ENCODE measurements at places on chromosomes 12 and 14.

- no peak for DNase-seq
Measured at GRCh38 chr14:36315159-36315853, 5.1 kb downstream of the MBIP start.

- DNase-seq: no peak
Measured at GRCh38 chr12:74889073-74889472, 320.6 kb downstream of the KCNC2 start.

DNA sequence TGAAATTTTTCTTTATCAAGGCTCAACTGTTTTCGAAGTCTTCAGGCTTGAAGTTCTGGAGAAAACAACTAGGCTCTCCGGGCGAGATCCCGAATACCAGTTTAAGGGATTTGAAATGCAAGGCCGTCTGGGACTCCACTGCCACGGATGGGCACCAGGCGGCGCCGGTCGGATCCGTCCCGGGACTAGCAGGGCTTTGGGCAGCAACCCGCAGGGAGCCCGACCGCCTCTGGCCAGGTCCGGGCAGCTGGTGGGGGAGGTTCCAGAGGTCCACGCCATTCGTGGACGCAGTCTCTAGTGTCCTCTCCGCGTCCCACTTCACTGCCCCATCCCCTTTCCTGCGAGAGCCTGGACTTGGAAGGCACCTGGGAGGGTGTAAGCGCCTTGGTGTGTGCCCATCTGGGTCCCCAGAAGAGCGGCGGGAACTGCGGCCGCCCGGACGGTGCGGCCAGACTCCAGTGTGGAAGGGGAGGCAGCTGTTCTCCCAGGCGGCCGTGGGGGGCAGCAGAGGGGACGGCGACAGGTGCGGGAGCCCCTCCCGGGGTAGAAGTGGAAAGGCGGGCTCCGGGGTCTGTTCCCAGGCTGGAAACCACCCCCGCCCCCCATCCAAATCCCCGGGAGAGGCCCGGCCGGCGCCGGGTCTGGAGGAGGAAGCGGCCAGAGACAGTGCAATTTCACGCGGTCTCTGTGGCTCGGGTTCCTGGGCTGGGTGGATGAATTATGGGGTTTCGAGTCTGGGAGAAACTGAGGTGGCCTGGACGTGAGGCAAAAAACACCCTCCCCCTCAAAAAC, 838 bp upstream of the ERBB3 start:
- peak; percentile 44 for DNase-seq

DNA sequence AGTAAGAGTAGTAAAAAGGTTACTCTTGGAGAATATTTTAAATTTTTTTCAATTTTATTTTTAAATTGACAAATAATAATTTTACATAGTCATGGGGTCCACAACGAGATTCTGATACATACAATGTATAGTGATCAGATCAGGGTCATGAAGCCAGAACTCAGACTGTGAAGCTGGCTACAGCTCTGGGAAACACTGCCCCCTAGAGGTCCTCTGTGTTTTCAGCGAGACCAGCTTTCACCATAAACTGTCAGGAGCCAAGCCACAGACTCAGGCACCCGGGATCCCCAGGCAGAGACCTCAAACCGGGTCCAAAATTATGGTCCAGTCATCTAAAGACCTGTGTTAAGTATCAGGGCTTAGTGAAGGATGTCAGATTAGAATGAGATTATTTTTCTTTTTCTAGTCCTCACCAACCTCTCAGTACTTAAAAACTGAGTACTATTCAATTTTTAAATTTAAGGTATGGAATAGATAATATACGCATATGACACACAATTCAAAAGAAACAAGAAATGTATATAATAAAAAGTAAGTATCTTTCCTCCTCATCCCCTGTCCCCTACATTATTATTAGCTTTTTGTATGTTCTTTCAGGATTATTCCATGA, 397.1 kb downstream of the MDGA2 start:
- DNase-seq: no peak

GRCh38 chr12:15589328-15590032, 199.7 kb downstream of the EPS8 start:
- no peak for DNase-seq

GRCh38 chr12:56468216-56469006, at the start of gene SPRYD4:
TSS of gene SPRYD4 (plus strand) at chr12:56468578. CDS start at chr12:56468592, 14 bp downstream.
- DNase-seq: peak; percentile 75

GRCh38 chr14:36208690-36209278, 32.3 kb upstream of the PTCSC3 start:
- no peak for DNase-seq

GRCh38 chr12:25322351-25322750, 71.6 kb upstream of the KRAS start:
- no peak for DNase-seq

DNA sequence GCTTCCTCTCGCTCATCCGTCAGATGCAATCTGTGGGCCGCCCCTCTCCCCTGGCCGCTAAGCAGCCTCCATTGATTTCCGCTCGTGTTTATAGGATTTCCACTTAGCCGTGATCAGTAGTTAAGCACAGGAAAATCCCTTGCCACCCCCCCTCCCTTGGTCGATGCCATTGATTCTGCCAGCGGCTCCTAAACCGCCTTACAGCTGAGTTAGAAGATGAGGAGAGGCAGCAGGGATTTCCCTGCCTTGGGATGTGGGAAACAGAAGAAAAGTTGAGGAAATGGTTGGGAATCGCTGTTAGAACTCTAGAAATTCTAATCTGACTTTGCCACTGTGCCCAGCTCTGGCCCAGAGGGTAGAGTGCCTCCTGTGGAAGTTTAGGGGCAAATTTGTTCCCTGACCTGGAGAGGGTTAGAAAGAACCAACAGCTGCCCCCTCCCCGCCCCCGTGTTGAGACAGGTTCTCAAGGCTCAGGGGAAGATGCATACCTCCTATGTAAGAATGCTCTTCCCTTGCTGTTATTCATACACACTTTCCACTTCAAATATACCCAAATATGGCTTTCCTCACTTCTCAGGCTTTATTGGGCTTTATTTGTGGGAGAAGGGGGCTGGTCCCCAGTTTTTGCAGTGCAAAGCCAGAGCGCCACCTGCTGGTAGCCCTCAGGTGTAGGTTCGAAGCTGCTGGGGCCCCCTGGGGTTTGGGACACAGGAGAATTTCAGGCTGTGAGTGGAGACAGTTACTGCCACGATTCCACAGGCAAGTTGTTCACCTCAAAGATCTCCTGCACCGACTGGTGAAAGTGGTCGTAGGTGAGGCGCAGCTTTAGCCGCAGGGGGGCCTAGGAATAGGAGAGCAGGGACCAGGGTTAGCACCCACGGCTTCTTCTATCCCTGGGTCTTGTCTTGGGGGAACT, 3.2 kb downstream of the THTPA start:
- DNase-seq: peak; percentile 27

GRCh38 chr14:84646786-84647500, 883.0 kb upstream of the FLRT2 start:
- DNase-seq: no peak

DNA sequence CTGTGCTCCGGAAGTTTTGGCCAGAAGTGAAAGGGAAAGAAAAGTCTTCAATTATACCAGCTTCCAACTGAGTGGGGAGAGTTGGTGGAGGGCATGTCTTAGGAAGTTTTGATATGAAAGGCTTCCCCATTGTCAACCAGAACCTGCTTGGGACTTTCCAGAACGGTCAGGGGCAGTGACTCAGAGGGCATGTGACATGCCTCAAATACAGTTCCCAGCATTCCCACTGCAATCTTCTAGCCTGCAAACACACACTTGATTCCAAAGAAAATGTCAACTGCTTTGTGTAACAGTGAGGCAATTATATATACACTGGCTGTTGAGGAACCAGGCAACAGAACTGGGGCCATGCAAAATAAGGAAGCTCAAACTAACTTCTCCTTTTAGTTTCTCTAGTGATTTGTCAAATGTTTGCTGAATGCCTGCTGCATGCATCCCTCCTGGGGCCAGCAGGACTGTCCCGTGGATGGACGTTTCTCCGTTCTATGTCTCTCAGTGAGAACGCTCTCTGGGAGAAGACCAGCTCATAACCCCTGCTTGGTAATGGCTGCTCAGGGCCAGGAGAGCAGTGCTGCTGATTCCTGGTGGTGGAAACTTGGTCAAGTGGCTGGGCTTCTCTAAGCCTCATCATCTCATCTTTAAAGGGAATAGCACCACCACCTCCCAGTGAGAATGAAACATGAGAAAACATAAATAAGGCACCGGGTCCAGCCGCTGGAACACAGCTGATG, 18.3 kb downstream of the SLC25A47 start:
- peak; percentile 55 for DNase-seq

All from AG04450 (cell line).